ENCODE measurements at places on chromosomes 12 and 14.
A peak's percentile ranks its signal among the peaks of the same experiment; 100 is the strongest.

DNA sequence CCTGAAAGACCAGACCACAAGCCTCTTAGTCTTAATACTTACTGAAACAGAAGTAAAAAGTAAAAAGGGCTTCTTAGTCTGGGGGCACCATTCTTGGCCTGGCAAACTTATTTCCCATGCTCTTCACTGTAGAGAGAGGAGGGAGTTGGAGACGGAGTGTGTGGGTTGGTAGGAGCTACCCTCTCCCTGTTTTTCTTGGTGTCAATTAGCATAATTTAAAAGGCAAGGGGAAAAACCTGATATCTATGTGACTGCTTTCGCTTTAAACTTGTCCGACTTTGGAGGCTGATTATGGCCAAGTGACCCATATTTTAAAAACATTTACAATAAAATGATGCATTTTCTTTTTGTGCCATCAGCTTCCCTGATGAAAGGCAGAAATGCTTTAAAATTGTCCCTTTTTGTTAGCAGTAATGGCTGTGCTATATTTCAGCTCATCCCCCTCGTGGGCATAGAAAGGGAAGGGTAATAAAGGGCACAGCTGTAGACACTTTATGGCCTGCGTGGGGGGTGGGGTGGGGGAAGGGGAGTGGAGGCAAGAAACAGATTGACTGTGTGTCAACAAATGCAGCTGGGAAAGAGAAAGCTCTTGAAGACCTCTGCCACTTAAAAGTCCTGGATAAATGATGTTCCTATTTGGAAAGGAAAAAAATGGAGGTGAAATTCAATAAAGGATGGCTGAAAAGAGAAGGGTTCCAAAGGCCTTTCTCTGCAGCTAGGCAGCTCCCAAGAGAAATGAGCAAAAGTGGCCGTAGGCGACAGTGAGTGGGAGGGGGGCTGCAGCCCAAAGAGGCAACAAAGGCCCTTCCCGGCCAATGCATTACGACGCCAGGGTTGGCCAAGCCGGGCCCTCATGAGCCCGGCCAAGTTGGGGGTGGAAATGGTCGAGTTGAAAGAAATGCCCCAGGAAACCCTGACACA lies 57.5 kb upstream of the TMEM263 start:
- DNase-seq: no peak

GRCh38 chr12:13038491-13039161 lies 5.6 kb upstream of the FAM234B start:
- DNase-seq: no peak

- no peak for DNase-seq
These were observed 133.2 kb upstream of the NOVA1 start for GRCh38 chr14:26730929-26731618.

GRCh38 chr14:88554457-88555286 lies at the start of gene PTPN21:
TSS of gene PTPN21 (minus strand) at chr14:88555007. CDS start at chr14:88550417, 4,590 bp downstream.
- peak; percentile 74 for DNase-seq

GRCh38 chr14:60975551-60975950 lies 5.3 kb downstream of the TRMT5 start:
- no peak for DNase-seq

DNA sequence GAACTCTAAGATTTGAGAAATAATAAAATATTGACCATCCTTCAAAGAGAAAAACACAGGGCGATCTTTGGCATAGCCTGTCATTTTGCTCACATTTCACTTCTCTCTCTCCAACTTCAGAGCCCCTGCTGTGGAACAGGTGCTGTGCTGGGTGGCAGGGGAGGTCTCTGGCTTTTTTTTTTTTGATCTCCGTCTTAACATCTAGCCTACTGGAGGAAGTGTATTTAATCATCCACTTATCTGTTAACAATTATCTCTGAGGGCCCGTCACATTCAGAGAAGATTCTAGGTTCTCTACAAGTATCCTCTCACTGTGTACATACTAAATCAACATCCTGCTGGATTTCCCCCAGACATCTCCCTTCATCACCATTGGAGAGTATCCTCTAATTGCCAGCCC lies 34.1 kb downstream of the CHST11 start:
- DNase-seq: no peak

- DNase-seq: peak; percentile 71
These were observed 60.7 kb downstream of the PLEKHG3 start for GRCh38 chr14:64764641-64765520.

Measured in Caki2 (cell line).